ENCODE measurements at places on chromosomes 2 and 18. TPM values are rescaled to one million over a fixed set of nuclear protein-coding genes. Genes with fewer than 3 reads are reported as not detected.

Gene CIB4
- polyA plus RNA-seq: not detected

Gene CTLA4
- 54.4 TPM for polyA plus RNA-seq

- DNase-seq: no peak
- H3K27me3 ChIP-seq: no peaks in the 10 kb centered on the region
- no peak overlapping the region for H3K27ac ChIP-seq
Measured at GRCh38 chr2:76599732-76600368, 889.1 kb upstream of the GCFC2 start.

GRCh38 chr2:180003559-180003958, 3.5 kb downstream of the CWC22 start:
- H3K4me1 ChIP-seq: peaks cover 13% of the 10 kb centered on the region
- DNase-seq: no peak
- no peak overlapping the region for H3K4me3 ChIP-seq
- no peaks in the 10 kb centered on the region for H3K36me3 ChIP-seq
- H3K27me3 ChIP-seq: no peaks in the 10 kb centered on the region
- H3K27ac ChIP-seq: no peak overlapping the region

DNA sequence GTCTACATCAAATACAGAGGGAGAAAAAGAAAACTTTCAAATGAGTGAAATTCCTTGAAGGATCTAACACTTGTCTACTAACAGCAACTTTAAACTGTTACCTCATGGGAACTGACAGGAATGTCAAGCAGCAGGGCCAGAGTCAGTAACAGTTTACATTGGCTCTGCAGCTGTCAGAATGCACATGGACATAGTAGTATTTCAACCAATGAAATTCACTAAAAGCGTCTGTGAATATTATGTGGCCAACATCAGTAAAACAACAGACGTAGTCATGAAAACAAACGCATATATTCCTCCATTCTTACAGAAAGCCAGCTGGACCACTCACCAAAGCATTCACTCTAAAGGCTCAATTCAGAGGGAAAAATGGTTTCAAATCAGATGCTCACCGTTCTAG, 79.3 kb upstream of the RNU4ATAC start:
- no peaks in the 10 kb centered on the region for H3K4me1 ChIP-seq
- H3K27me3 ChIP-seq: no peaks in the 10 kb centered on the region
- no peak overlapping the region for H3K27ac ChIP-seq
- DNase-seq: no peak
- H3K36me3 ChIP-seq: peaks cover 82% of the 10 kb centered on the region
- no peak overlapping the region for H3K4me3 ChIP-seq

DNA sequence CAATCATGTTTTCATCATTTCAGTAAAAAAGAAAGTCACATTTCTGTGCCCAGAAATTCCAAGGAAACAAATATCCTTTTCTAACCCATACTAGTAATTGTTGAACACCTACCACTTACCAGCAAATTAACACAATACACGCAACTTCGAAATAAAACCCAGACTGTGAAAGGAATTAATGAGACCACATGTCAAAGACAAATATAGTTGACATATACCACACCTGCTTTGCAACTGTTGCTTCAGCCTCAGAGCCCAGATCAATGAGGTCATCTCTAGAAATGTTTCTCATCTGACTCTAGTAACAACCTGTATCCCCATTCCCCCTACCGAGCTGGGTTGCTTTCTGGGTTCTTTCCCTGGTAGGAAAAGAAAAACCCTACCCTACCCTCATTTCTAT, 52.6 kb downstream of the TRIP12 start:
- no peaks in the 10 kb centered on the region for H3K27me3 ChIP-seq
- no peak overlapping the region for H3K27ac ChIP-seq
- peaks cover 18% of the 10 kb centered on the region for H3K4me1 ChIP-seq
- no peak overlapping the region for H3K4me3 ChIP-seq
- H3K36me3 ChIP-seq: peaks cover 22% of the 10 kb centered on the region

Measured in CD4-positive, CD25-positive, alpha-beta regulatory T cell (primary cell).